ENCODE measurements at places on chromosomes 3 and 15.

GRCh38 chr3:20405744-20406143 lies 219.7 kb upstream of the SGO1 start:
- DNase-seq: peak; percentile 70

DNA sequence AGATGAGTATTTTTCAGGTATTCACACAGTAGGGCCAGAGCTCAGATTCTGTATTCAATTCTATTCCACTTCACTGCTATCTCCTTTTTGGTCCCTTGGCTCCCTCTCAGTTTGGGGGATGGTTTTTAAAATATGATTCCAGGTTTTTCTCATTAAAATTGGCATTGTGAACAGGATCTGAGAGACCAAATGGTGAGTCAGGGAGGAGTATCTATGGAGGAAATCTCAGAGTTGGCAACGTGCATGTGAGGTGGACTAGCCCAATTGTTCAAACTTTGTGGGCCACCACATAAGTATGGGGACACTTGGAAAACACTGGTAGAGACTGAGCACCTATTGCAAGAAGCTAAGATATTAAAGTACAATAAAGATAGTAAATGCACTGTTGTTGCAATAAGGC lies 53.9 kb upstream of the TTC14 start:
- no peak for DNase-seq

DNA sequence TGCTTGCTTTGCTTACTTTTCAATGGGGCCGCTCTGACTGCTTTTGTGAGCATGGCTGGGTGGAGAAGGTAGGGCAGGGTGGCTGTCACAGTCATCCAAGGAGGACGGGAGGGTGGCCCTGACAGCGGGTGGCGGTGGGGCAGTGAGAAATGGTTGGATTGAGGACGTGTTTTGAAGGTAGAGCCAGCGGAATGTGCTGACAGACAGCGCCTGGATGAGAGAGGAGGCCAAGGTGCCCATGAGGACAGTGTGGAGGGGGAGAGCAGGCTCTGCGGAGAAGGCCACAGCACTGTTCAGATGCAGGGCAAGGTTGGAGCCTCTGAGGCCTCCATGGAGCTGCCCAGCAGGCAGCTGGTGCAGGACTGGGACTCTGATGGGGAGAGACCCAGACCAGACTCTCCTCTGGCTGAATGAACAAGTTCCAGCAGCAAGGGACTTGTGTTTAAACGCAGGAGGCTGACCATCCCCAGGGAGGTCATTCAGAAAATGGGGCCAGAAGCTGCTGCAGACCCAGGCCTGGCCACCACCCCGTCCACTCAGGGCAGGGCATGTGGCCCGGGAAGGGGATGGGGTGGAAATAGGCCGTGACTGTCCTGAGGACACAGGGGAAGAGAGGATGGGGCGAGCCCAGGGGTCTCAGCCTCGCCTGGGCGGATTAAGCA lies 120.3 kb upstream of the PRR20G start:
- DNase-seq: no peak

DNA sequence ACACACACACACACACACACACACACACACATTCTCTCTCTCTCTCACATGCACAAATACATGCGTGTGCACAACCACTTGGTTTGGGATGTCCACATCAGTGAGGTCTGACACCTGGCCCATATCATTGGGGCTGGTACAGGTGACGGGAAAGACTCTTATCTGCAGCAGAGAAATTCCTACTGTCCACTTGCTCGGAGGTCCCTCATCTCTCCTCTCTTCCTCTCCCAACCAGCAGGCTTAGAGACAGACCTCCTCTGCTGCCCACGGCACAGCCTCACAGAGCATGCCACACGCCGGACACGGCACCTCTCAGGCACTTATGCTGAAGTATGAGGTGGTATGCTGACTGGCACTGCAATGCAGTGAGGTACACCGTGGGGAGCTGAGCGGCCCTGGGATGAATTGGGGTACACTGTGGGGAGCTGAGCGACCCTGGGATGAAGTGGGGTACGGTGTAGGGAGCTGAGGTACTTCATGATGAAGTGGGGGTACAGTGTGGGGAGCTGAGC lies 41.7 kb downstream of the MAGEF1 start:
- DNase-seq: no peak

DNA sequence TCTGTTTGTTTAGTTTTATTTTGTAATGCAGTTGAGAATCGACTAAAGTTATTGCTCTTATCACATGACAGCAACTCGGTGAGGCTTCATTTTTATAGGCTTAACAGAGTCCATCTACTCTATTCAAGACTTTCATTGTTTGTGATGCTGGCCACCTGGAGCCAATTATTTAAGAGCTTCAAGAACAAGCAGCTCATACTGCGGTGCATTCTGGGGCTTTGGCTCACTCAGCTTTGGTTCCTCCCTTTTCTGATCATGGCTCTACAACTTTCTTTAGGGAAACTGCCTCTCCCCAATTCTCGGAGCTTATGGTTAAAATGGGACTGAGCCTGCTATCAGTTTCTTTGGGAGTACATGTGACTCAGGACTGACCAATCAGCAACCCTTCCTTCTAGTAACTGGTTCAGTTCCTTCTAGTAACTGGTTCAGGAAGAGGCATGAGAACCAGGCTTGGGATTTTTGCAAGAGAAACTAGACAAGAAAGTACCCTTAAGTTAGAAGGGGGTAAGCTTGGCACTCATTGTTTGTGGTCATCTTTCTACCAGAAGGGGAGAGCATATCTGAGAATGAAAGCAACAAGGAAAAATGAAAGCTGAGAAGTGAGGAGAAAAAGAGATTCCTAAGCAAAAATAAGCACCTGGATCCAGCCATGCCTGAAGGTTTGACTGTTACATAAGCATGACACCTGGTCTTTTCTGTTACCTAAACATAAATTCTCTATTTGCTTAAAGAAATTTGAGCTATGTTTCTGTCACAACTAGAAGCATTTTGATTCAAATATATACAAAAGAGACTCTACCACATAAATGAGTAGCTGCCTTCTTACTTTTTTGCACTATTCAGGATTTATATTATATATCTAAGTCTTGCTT lies 24.1 kb upstream of the ARHGEF3 start:
- no peak for DNase-seq

- DNase-seq: no peak
These were observed 389.9 kb downstream of the FEZF2 start for GRCh38 chr3:61983479-61983878.

GRCh38 chr15:36877796-36878683 lies 222.3 kb downstream of the MEIS2 start:
- no peak for DNase-seq

- no peak for DNase-seq
These were observed 282.1 kb downstream of the VGLL3 start for GRCh38 chr3:86708893-86709292.

DNA sequence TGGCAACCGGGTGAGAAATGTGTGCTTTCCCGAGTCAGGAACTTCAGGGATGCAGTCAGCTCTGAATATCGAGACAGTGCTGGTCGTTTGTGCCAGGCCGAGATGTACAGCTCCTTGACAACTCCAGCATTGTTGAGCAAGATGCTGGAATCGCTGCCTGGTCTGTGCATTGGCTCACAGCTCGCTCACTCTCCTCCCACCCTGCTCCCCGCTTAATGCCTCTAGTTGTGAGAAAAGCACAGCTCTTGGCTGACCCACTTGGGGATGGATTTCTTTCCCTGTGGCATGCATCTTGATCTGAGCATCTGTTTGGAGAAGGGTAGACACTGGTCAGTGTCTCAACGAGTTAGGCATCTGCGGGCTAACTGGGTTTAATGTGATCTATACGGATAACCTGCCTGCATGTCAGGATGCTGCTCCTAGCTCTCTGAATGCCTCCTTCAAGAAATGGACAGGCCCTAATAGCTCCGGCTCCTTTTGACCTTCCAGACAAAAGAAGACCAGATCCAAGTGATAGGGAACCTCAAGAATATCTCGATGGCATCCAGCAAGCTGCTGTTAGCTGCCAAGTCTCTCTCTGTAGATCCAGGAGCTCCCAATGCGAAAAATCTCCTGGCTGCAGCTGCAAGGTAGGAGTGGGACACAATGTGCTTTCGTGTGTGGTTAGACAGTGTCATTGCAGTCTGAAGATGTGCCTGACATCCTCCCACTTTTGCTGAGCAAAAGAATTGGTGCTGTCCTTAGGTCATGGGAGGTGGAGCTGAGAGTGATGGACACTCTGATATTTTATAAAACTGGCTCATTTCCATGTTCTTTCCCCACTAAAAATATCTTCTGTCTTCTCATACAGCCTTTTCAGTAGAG lies 302.2 kb upstream of the TPM1 start:
- DNase-seq: no peak

DNA sequence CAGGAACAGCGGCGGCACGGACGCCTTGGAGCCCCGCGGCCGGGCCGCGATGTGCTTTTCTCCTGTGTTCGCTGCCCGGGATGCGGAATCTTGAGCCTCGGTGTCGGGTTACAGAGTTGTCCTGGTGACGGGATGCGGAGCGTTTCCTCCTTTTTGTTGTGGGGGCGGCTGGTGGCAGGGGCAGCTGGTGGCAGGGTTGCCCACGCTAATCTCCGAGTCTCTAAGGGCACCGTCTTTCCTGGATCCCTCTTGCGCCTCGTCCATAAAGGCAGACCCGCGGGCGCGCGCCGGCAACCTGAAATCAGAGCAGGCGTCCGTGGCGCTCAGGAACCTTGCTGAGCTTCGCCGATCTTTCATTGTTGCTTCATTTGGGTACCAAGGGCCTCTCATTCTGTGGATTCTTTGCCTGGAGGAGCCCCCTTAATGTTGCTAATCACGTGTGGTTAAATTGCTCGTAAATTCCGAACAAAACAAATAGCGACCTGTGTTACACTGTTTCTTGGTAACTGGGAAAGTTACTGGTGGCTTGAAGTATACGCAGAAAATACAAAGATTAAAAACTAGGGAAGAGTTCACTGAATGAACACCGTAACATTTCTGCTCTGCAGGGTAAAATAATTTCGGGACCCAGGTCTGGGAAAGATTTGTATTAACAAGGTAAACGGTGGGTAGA lies 844 bp upstream of the PFN2 start:
- peak; percentile 83 for DNase-seq

GRCh38 chr3:105765308-105765639 lies 103.5 kb downstream of the CBLB start:
- no peak for DNase-seq

GRCh38 chr15:81189583-81190283 lies 6.9 kb upstream of the IL16 start:
- peak; percentile 21 for DNase-seq

- no peak for DNase-seq
These were observed 158.3 kb upstream of the HES1 start for GRCh38 chr3:193977622-193978021.

GRCh38 chr3:181330821-181331563 lies 341.5 kb upstream of the DNAJC19 start:
- DNase-seq: no peak

- no peak for DNase-seq
These were observed 478.2 kb upstream of the DPH6 start for GRCh38 chr15:36024031-36024688.

DNA sequence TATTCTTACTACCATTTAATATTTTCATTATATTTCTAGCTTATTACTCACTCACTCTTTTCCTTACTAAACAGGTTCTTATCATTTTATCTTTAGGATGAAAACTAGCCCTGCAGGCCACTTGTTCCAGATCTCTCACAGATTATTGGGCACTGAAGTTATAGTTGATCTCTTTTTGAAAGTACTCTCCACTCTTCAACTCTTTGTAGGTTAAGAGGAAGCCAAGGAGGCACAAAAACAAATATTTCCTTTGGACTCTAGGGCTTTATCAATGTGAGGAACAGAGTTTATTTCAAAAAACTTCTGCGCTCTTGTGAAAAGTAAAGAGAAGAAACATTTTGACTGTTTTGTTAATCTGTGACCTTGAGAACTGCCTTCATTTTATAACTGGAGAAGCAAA lies 96.0 kb upstream of the NPHP3 start:
- no peak for DNase-seq

DNA sequence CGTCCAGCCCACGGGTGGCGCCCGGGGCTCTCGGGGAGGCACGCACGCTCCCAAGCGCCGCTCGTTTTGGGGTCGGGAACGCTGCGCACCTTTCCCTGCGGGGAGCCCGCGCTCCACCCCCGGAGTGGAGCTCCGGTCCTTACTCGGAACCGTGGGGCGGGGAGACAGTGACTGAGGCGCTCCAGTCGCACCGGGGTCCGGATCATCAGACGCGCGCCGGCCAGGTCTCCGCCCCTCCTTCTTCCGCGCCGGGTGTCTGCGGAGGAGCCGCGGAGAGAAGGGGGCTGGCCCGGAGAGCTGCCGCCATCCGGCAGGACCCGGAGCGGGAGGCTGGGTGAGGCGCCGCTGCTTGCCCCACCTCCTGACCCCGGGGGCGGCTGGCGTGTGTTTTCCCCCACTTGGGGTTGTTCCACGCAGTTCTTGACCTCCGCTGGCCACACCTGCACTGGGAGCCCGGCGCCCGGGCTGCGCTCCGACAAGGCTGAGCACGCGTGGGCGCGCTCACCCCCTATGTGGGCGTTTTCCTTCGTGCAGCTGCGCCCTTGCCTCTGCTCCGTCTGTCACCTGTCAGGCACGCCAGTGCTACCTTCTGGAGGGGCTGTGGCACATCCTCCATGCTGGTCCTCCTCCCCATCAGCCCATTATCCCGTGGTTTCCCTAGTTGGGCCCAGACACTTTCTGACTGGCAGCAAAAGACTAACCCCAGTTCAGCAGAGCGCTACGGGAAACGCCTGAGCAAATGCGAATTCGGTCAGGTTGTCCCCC lies at the start of gene MCF2L2:
MCF2L2 (minus strand) TSS at position 173 of the 765 bp plus-strand sequence. CDS start 642 bp downstream, outside the sequence.
- DNase-seq: peak; percentile 50

- DNase-seq: no peak
These were observed 589.4 kb downstream of the SI start for GRCh38 chr3:164488893-164489292.

DNA sequence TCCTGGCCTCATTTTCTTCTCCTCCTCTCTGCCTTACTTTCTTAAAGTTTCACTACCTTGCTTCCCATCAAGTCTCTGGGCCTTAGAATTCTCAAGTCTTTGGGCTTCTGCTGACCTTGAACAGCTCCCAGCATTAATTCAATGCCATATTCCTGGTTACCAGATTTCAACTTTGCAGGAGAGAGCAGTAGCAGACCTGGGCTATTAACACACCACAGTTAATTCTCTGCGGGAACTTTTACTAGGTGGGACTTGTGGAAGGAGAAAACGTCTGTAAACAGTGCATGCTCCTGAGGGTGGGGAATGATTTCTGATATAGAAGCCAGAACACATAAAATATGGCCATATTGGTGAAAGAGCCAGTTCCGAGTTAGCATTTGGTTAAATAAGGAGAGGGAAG lies 214.6 kb downstream of the MEIS2 start:
- no peak for DNase-seq

DNA sequence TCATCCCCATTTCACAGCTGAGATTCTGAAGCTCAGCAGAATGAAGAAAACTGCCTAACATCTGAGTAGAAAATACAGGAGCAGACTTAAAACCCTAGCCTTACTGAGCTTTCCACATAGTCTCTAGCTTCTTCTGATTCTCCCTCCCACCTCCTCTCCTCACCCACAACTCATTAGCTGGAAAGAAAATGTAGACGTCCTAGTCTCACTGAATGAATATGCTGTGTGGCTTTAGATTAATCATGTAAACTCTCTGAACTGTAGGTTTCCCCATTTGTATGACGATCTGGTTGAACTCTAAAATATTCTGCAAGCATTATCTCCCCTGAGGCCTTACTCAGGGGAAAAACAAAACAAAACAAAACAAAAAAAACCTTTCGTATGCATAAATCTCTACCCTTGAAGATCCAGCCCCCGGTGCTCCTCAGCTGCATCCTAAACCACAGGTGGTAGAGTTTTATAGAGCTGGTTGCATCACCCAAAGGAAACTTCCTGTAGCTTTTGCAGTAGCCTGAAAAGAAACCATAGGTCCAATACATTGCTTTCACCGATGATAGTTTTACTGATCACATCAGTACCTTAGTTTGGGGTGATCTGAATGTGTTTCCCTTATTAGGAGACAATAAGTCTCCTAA lies 40.6 kb downstream of the FOXB1 start:
- DNase-seq: peak; percentile 32
